NCI-H524 treated with DMSO at 0.1 percent for 48 hours (cell line): ENCODE measurements at places on chromosomes 7 and 10.

- no peak for DNase-seq
Observed at GRCh38 chr7:158093156-158093796, 494.3 kb downstream of the PTPRN2 start.

GRCh38 chr10:86693721-86694369, 25.5 kb downstream of the LDB3 start:
- no peak for DNase-seq

- DNase-seq: no peak
Observed at GRCh38 chr10:65275296-65275695, 1650.5 kb upstream of the LRRTM3 start.

GRCh38 chr7:44537442-44537841, 3.7 kb downstream of the NPC1L1 start:
- DNase-seq: no peak

DNA sequence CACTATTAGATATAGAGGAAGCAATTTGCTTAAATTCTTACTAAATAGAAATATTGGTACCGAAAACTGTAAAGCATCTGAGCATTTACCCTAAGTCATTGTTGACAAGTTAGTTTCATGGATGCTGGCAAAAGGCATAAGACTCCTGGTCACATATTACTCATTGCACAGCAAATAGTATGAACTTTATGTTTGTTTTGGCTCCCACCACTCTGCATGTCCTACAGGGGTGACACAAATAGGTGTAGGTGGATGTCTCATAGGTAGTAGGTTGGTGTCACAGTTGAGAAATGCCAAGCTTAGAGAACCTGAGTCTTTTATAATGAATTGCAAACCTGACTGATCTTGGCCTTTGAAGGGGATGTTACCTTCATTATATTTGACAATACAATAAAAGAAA, 199.6 kb upstream of the SEMA3D start:
- DNase-seq: no peak

- DNase-seq: no peak
Observed at GRCh38 chr10:13056456-13057077, 43.4 kb upstream of the OPTN start.
